ENCODE measurements at places on chromosomes 7 and 10. TPM values are rescaled to one million over a fixed set of nuclear protein-coding genes. Genes with fewer than 3 reads are reported as not detected.

DNA sequence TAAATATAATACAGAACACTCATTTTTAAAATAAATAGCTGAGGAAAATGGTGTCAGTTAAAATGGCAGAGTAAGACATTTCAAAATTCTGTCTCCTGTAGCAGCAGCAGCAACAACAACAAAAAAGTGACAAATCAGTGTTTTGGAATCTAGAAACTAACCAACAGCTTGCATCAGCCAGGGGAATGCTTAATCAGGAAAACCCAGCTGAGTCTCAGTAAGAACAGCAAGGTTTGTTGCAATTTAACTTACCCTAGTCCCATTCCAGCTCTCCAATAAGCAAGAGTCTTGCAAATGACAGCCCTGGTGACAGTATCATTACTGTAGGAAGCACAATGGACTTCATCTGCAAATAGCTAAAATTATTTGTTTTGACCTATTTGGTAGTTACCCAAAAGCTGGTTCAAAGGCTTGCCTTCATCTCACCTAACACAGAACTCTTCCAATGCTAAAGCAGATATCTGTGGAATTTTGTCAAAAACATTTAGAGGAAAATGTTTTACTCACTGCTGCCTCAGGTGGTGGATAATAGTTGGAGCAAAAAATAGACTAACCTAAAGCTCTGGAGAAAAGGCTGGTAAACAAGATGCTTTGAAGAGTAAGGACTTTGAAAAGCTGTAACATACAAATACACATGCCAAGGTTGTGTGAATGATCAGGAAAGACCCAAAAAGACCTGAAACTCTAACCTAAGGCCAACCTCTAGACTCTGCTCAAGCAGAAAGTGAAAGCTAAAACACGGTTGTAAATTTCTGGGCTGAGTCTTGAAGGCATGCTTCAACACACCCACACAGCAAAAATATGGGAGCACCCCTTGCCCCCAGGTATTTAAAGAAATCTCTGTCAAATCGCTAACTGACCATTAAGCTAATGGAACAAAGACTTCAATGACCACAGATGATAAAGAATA is 9.9 kb upstream of the ARHGAP22 start:
- DNase-seq = no peak
- peaks cover 7% of the 10 kb centered on the region for H3K27me3 ChIP-seq
- no peaks in the 10 kb centered on the region for H3K36me3 ChIP-seq

DNA sequence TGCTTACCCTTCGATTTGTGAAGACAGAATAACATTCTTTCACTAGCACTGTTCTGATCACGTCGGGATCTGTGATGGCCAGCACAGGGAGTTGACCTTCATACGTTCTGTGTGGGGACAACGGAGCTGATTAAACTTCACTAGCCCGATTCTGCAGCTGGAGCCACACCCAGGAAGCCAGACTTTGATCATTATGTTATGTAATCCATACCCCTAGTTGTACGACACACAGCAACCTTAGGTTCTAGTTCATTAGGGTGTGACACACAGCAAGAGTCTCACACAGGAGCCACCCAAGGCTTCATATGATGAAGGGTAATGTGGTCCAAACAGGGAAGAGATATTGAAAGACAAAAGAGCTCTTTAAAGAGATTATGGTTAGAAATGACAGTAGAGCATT is 7.2 kb downstream of the CYP3A5 start:
- H3K36me3 ChIP-seq = no peaks in the 10 kb centered on the region
- H3K4me1 ChIP-seq = no peaks in the 10 kb centered on the region
- no peaks in the 10 kb centered on the region for H3K27me3 ChIP-seq
- H3K27ac ChIP-seq = no peak overlapping the region
- no peak for DNase-seq

GOLGA7B gene
- 0.19 TPM for total RNA-seq

SPDYE1 gene
- not detected for total RNA-seq

COL17A1 gene
- total RNA-seq = 0.10 TPM

All from psoas muscle (tissue), 8 donors.